ENCODE measurements at places on chromosomes 5 and 9.

GRCh38 chr5:17411436-17412402 is 86.3 kb upstream of the TAF11L2 start:
- no peak for DNase-seq

GRCh38 chr5:172283862-172284610 is 472 bp upstream of the UBTD2 start:
- peak; percentile 80 for DNase-seq

GRCh38 chr5:154995679-154996078 is 17.9 kb upstream of the KIF4B start:
- DNase-seq: no peak

DNA sequence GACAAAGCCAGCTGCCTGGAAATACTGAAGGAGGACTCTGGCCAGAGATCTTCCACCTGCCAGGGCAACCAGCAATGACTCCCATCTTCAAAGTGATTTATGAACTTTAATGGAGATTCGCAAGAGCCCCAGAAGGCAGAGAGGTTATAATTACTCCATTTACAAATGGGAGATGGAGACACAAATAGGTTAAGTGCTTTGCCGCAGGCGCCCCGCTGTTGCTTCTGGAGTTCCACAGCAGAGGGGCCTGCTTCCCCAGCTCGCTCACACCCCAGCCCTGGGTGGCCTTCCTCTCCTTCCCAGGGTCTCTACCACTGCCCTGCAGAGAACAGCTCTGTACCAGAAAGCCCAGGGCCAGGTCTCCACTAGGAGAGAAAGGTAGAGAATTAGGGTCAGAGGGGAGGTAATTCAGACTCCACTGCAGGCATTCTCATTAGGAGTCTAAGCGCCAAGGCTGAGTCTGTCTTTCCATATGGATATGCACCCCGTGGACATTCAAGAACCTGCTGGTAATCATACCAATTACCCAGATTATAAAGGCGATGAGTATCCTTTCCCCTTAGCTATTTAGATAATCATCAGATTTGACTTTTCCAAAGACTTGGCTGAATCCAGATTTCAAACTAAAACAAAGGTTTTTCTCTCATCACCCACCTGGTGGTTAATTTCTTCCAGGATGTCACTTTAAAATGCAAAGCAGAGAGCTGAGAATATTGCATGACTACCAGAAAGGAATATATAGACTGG is 157.6 kb upstream of the TUT7 start:
- peak; percentile 48 for DNase-seq

GRCh38 chr9:20620650-20621470 is 1.4 kb downstream of the MLLT3 start:
- DNase-seq: no peak
